NCI-H524 treated with DMSO at 0.1 percent for 48 hours (cell line): ENCODE measurements at places on chromosomes 16 and 17.

DNA sequence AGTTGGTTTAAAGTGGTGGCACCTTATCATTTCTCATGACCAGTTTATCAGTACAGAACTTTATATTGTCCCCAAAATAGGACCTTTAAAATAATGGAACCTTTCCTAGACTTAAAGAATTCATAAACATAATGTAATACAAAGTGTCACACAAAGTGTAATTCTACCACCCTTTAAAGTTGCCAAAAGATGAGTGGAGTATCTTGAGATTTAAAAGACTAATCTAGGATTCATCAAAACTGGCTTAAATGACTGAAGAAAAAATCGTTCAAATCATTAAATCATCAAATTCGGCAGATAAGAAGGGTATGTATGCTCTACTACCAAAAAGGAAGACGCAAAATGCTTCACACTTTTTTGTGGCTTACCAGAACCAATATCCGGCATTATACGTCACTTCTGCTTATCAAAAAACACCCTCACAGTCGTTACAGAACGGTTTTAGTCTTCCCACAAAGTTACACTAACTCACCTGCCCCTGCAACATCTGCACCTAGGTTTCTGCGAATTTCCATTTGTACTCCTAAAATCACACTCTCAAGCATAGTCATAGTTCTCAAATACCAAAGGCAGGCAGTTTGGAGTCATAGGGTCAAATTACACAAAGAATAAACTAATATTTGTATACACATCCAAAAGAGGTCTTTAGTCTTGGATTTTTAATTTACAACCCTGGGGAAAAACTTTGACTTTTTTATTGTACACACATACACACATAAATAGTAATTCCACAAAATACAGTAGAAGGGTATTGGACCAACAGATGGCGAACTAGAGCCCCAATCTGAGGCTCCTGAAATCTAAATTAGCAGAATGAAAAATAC lies 1.4 kb upstream of the KANSL1 start:
- DNase-seq = no peak

DNA sequence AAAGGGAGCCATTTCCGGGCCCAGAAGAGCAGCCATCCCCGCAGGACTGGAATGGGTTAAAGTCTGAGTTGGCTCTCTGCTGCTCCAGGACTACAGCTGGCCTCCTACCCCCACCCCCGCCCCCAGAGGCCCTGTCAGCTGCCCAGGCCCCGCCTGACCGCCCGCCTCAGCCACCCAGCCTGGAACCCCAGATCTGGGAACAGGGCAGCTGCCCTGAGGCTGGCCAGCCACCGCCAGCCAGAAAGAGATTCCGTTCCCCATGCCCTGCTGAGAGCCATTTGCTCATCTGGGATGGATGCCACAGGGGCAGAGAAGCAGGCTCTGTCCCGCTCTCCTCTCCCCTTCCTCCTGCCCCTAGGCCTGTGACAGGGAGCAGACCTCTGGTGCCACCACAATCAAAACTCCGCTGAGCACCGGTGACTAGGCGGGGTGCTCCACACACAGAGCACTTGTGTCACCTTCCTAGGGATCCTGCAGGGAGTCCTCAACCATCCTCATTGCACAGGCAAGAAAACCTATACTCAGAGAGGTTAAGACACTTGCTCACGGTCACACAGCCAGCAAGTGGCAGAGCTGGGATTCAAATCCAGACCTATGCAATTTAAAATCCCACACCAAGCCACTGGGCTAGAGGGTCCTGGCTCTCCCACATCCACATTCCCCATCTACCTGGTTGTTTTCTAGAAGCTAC lies 44.1 kb downstream of the ZNF423 start:
- peak; percentile 34 for DNase-seq

- DNase-seq = no peak
Measured at GRCh38 chr17:15981208-15981607, 18.3 kb downstream of the ZSWIM7 start.

GRCh38 chr16:10846213-10846998 lies 27.8 kb upstream of the TVP23A start:
- no peak for DNase-seq

- no peak for DNase-seq
Measured at GRCh38 chr16:67206838-67207248, 7.9 kb downstream of the ELMO3 start.

GRCh38 chr16:83271970-83272575 lies 535.7 kb upstream of the HSBP1 start:
- DNase-seq = no peak
